NCI-H774 (cell line): ENCODE measurements at places on chromosomes 6 and 20.

- no peak for DNase-seq
These were observed 4.6 kb downstream of the METTL24 start for GRCh38 chr6:110353457-110354001.

- no peak for DNase-seq
These were observed 289.8 kb downstream of the FRK start for GRCh38 chr6:115770851-115771250.

DNA sequence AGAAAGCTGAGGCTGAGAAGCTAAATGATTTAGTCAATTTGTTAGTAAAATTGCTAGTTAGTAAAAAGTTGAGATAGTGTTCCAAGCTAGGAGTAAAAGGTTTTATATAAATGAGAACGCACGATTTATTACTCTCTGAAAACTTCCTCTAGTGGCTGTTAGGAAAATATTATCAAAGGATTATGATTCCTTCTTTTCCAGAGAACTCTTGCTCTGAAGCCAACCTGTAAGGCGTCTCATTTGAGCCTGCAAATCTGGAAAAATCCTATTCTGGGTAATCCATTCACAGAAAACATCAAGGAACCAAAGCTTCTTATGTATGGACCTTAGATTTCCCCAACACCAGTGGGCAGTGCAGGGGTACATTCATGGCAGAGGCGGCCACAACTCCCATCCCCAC, 252.7 kb downstream of the SOD2 start:
- DNase-seq: no peak

DNA sequence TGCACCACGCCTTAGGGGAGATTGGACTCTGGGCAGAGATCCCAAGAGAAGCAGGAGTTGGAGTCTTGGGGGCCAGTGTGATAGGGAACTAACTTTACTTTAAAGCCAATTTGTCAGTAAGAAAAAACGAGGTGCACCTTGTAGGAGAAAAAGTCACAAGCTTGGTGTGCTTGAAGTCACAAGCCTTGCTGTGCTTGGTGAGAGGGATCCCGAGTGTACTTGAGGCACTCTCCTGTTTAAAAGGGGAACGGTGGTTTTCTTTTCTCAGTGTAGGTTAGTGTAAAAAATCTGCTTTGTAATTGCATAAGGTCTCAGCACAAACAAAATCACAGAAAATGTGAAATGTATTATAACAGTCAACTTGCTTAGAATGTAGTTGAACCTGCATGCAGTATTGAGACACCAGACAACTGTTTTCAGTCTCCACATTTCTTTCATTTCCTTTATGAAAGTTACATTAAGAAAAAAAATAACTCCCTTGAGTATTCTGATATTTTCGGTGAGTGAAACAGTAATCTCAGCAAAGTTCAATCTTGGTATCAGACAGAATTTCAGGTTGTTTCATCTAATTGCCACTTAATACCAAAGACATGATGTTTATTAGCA, 111.1 kb upstream of the DUSP22 start:
- DNase-seq: no peak

DNA sequence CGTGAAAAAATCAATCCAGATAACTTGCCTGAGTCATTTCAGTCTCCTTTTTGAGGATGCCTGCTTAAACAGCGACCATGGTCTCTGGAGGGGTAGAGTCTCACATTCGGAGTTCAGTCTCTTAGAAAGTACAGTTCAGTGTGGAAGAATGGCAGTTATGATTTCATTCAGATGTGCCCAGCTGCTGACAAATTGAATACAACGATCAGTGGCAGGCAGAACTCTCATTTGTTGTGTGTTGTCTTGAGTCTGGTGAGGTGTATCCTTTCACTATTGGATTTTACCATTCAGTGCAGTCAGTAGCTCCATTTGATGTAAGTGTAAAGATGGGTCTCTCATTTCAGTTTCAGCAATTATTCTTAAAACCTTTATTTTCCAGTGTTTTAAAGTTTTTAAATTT, 639 bp upstream of the TULP4 start:
- DNase-seq: no peak

GRCh38 chr6:130161683-130162404, 60.9 kb downstream of the SAMD3 start:
- DNase-seq: no peak

DNA sequence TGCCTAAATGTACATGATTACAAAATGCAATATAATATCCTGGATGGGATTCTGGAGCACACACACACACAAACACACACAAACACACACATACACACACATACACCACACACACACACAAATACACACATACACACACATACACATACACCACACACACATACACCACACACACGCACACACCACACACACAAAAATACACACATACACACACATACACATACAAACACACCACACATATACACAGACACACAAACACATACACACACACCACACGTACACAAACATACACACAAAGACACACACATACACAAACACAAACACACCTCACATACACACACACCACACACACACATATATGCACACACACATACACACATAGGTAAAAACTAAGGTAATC, 134.6 kb upstream of the SYNDIG1 start:
- DNase-seq: no peak

- no peak for DNase-seq
These were observed 110.3 kb downstream of the BCAS1 start for GRCh38 chr20:53959911-53960578.

- DNase-seq: no peak
These were observed 139.9 kb upstream of the PRND start for GRCh38 chr20:4581838-4582237.

DNA sequence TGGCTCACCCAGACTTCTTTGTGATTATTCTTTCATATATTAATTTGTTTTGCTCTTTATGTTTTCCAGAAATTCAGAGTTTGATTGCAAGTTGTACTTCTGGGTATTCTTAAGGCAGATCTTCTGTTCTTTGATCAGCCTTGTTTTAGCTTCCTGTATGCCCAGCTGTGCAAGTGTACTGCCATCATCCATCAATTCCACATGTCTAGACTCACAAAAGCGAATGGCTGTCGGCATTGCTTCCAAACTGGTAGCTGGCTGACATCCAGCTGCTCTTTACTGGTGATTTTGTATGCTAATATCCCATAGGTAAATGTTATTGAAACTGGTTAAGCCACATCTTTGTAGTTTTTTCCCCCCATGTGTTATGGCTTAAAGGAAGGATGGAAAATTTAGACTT, 1084.8 kb upstream of the CITED2 start:
- peak; percentile 67 for DNase-seq
